ENCODE measurements at places on chromosomes 16 and 17. TPM values are rescaled to one million over a fixed set of nuclear protein-coding genes. Genes with fewer than 3 reads are reported as not detected.

The RTN4RL1 gene
- 3.0 TPM for polyA plus RNA-seq

DNA sequence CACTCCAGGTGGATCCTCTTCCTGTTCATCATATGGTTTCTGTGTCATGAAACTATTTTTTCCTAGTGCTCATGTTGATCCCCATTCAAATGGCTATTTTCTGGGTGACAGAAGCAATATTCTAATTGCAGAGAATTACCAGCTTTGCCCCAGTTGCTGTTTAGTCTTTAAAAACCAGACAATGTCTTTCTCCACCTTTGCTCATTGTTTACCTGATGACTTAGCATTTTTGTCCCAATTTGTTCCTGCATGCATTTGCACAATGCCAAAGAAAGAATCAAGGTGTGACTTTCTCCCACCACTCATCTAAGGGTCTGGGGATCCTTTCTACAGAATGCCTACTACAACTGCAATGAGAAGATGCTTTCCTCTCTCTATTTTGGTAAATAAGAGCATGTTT, 439.9 kb upstream of the MAF start:
- DNase-seq = no peak
- H3K27ac ChIP-seq = no peak overlapping the region

The HIGD1B gene
- 1.4 TPM for polyA plus RNA-seq

DNA sequence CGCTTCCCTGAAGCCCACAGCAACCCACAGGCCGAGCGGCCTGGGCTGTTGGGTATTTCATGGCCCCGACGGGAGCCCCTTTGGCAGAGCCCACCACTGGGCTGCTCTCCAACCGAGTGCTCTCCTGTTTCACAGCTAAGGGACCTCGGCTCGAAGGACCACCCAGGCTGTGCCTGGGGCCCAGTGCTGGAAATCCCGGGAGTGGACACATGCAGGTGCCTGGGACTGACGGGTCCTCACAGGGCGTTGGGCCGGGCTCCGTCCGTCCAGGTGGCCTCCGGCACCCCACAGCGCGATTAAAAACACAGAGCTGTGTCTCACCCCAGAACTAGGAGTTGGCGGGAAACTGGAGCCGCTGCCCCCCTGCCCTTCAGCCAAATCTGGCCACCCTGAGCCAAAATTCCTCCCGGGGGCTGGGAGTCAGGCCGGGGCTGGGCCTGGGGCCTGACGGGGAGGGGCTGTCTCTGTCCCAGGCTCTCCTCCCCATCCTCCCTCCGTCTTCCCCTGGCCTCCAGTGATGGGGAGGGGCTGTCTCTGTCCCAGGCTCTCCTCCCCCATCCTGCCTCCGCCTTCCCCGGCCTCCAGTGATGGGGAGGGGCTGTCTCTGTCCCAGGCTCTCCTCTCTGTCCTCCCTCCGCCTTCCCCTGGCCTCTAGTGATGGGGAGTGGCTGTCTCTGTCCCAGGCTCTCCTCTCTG, 14.1 kb downstream of the UTS2R start:
- H3K27me3 ChIP-seq = no peaks in the 10 kb centered on the region
- peak overlapping the region; percentile 74 for H3K27ac ChIP-seq
- no peak for DNase-seq

DNA sequence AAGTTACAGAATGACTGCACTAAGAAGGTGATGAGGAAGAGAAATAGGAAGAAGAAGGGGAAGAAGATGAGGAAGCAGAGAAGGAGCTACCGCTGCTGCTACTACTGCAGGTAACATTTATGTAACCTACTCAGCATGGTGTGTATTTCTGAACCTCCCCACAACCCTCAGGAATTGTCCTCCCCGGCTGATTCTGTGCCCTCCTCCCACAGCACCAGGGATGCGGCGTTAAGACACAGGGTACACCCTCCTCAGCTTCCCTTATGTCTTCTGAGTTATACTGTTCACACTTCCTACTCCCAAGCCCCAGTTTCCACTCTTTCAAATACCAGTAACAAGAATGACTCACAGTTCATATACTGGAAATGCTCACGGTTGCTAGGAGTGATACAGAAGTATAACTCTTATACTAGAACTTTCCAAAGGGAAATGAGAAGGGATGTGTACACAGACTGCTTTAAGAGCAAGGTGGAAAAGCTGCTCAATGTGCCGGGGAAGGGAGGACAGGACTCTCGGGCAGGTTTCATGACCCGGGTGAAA, 224.5 kb upstream of the PSMD7 start:
- no peaks in the 10 kb centered on the region for H3K27me3 ChIP-seq
- H3K4me3 ChIP-seq = no peak overlapping the region
- DNase-seq = no peak
- no peak overlapping the region for H3K27ac ChIP-seq
- H3K4me1 ChIP-seq = no peaks in the 10 kb centered on the region

GRCh38 chr16:55491691-55492090, 12.7 kb downstream of the MMP2 start:
- H3K4me1 ChIP-seq = no peaks in the 10 kb centered on the region
- DNase-seq = no peak
- H3K27me3 ChIP-seq = no peaks in the 10 kb centered on the region
- H3K4me3 ChIP-seq = no peak overlapping the region

The PIK3R5 gene
- polyA plus RNA-seq = 0.70 TPM

DNA sequence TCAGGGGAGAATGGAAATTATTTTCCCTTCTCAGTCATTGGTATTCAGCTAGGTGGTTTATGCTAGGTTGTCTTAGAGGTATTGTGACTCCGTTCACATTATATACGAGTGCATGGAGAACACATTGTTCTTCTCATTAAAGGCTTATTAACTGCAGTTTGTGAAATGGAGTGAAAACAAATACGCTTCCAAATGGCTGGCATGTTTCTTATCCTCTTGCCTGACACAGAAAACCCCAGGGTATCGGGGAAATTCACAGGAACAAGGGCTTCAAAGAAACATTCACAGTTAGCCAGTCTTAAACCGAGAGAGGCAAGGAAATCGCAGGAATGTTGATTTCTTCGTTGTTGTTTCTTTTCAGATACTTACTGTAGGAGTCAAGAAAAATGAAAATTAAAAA, 1047.9 kb upstream of the RBFOX1 start:
- no peaks in the 10 kb centered on the region for H3K4me1 ChIP-seq
- H3K27ac ChIP-seq = no peak overlapping the region
- DNase-seq = no peak
- H3K4me3 ChIP-seq = no peak overlapping the region
- no peaks in the 10 kb centered on the region for H3K27me3 ChIP-seq
- no peaks in the 10 kb centered on the region for H3K36me3 ChIP-seq

DNA sequence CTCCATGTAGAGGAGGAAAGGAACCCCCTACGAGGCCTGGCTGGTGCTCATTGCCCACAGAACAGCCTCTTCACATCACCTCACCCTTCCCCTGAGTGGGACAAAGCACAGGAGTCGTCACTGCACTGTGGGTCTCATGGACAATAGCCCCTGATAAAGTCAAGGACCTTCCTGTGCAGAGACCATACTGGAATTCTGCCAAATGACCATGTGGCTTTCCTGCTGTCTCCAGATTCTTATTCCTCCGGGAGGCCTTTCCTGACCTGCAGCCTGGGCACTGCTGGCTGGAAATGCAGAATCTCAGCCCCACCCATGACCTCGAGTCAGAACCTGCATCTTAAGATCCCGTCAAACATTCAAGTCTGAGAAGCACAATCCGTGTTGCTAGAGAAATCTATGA, 60.5 kb upstream of the ERN1 start:
- DNase-seq = no peak
- no peak overlapping the region for H3K4me3 ChIP-seq
- no peaks in the 10 kb centered on the region for H3K4me1 ChIP-seq
- H3K27ac ChIP-seq = no peak overlapping the region
- H3K27me3 ChIP-seq = no peaks in the 10 kb centered on the region

- no peaks in the 10 kb centered on the region for H3K36me3 ChIP-seq
- no peak for DNase-seq
- no peaks in the 10 kb centered on the region for H3K4me1 ChIP-seq
Observed at GRCh38 chr16:68369168-68369567, 58.3 kb downstream of the PRMT7 start.

GRCh38 chr17:57604771-57605674, 140.1 kb downstream of the CCDC182 start:
- peak; percentile 36 for DNase-seq
- H3K27me3 ChIP-seq = no peaks in the 10 kb centered on the region
- H3K27ac ChIP-seq = peak overlapping the region; percentile 58
- H3K36me3 ChIP-seq = no peaks in the 10 kb centered on the region
- H3K4me3 ChIP-seq = no peak overlapping the region
- peaks cover 8% of the 10 kb centered on the region for H3K4me1 ChIP-seq

The HSD11B2 gene
- 11.3 TPM for polyA plus RNA-seq

DNA sequence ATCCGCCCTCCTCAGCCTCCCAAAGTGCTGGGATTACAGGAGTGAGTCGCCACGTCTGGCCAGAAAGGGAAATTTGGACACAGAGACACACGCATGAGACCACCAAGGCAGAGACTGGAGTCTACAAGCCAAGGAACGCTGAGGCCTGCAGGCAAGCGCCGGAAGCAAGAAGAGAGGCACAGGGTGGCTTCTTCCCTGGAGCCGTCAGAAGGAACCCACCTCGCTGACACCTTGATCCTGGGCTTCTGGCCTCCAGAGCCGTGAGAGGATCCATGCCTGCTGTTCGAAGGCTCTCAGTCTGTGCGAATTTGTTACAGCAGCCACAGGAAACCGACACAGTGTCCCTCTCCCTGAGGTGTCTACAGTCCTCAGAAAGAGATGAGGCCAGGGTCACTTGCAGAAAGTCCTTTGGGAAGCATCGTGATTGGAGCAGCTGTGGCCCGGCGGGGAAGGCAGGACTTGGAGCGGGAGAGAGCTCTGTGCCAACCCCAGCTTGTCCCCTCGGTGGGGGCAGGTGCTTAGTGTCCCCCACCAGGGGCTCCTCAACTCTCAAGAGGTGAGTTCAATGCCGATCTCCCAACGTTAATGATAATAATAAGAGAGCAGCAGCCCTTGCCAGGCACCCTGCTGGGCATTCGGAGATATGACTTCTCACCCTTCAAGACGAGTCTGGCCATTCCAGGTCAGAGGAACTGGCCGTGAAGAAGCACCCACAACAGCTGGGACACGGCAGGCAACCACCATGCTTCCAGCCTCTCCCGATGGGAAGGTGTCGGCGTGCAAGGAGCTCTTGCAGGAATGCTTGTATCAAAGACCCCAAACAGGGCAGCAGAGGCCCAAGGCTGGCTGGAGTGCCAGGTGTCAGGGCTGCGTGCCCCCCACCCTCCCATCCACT, 68.4 kb upstream of the TNRC6C start:
- peak; percentile 46 for DNase-seq
- no peaks in the 10 kb centered on the region for H3K27me3 ChIP-seq
- H3K36me3 ChIP-seq = no peaks in the 10 kb centered on the region
- H3K27ac ChIP-seq = no peak overlapping the region
